KBM-7 (cell line): ENCODE measurements at places on chromosomes 7 and 10.

DNA sequence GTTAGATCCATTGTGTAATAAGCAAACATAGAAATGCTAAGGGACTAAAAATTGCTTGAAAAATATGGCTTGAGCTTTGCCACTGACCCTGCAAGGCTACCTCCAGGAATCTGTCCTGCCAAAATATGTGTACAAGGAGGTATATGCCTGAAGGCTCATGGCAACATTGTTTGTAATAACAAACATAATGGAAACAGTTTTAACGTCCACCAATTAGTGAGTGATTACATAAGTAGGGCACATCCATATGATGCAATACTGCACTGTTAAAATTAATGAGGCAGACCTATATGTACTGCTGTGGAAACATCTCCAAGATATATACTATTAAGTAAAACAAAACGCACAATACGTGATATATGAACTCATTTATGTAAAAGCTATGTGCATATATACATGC lies 13.1 kb upstream of the GOT1 start:
- DNase-seq: no peak

DNA sequence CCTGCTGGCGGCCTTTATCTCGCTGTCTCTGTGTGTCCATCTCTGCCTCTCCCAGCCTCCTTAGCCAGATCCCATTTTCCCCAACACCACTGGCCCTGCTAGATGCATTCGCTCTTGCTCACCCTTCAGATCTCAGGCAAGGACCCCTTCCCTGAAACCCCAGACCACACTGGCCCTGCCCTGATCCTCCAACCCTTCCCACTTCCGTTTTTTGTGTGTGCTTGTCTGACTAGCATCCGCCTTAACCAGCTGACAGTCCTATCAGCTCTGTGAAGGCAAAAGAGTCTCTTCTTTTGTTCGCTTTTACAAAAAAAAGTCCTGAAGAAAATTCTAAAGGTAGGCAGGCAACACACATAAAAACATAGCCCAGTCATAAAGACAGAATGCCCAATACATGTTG lies 28.7 kb downstream of the CHST15 start:
- DNase-seq: peak; percentile 15

GRCh38 chr10:480498-480927 lies 209.0 kb downstream of the DIP2C start:
- no peak for DNase-seq

DNA sequence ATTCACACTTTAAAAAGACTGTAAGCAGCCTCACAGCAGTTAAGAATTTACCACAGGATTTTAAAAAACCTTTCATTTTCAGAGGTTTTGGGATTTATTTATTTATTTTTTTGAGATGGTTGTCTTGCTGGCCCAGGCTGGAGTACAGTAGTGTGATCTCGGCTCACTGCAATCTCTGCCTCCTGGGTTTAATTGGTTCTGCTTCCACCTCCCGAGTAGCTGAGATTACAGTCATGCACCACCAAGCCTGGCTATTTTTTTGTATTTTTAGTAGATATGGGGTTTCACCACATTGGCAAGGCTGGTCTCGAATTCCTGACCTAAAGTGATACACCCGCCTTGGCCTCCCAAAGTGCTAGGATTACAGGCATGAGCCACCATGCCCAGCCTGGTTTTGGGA lies 19.1 kb downstream of the MINDY4 start:
- DNase-seq: no peak

- DNase-seq: no peak
These were observed 41.0 kb downstream of the SNX10 start for GRCh38 chr7:26332698-26333097.

- no peak for DNase-seq
These were observed 312.6 kb upstream of the COBL start for GRCh38 chr7:51629206-51629605.

GRCh38 chr7:128783143-128783861 lies 7.7 kb upstream of the OPN1SW start:
- DNase-seq: peak; percentile 68

- DNase-seq: no peak
These were observed 35.7 kb downstream of the PPP1R9A start for GRCh38 chr7:94943134-94943533.

GRCh38 chr10:58833771-58834561 lies 321.3 kb downstream of the BICC1 start:
- DNase-seq: no peak

DNA sequence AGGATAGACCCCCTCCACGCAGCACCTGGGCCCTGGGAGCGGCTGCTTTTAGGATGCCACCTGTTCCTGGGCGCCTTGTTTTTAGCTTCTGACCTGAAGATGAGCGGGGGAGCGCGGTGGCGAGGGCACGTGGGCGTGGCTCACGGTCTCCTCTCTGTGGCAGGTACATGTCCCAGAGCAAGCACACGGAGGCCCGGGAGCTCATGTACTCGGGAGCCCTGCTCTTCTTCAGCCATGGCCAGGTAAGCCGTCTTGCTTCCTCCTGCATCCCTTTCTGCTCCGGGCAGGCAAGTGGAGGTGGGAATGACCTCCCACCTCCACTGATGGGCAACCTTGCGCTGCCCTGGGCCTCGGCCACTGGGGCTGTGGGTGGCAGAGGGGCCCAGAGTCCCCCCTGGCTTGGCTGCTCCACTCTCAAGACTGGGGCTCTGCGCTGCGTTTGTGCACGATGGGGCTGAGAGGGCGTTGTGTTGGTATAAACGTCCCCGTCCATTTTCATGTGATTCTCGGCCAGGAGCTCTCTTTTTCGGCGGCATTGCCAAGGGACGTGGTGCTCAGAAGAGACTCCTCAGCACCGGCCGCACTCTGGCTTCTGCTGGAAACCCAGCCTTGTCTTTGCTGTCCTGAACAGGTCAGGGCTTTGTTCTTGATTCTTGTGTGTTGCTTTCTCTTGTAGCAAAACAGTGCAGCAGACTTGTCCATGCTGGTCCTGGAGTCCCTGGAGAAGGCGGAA lies 9.7 kb downstream of the GET4 start:
- DNase-seq: no peak

DNA sequence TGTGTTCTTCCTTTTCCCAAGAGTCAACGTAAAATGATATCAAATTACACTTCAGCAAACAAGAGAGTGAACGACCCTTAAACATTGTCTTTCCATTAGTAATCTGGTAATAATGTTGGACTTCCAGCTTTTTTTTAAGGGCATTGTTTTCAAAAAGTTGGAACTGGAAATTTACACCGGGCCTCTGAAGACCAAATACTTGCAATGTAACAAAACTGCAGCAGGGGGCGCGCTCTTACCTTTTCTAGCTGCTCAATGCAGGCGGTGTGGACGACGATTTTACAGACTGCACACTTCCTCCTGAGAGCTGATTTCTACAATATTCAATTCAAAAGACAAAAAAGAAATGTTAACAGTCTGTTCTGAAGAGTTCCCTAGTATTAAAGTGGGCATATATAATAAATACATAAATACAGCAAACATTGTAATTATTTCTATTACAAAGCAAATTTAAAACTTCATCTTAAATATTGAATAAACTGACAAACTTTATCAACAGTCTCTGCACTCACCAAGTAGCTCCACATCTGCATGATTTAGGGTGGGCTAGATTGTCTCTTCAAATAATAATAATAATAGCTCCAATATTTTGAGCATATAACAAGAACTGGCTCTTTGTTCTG lies 190.4 kb downstream of the DGKI start:
- peak; percentile 76 for DNase-seq

DNA sequence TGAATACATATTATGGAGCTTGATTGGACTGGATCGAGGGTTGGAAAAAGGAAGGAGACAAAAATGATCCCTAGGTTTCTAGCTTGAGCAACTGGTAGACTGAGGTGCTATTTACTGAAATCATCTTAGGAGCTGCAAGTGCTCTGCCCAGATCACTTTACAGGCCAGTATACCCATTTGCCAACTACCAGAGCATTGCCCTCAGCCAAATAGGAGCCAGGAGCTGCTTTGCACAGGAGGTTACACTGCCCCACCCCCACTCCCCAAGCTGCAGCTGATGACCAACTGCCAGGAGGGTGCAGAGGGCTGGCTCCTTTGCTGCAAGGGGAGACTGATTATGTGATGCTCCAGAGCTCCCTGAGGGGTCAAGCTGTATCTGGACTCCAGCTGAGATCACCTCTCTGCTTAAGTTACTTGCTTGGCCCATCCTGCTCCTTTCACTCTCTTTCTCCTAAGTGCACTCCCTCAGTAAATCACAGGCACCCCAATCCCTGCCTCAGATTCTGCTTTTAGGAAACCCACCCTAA lies 275.4 kb downstream of the ZEB1 start:
- DNase-seq: no peak

DNA sequence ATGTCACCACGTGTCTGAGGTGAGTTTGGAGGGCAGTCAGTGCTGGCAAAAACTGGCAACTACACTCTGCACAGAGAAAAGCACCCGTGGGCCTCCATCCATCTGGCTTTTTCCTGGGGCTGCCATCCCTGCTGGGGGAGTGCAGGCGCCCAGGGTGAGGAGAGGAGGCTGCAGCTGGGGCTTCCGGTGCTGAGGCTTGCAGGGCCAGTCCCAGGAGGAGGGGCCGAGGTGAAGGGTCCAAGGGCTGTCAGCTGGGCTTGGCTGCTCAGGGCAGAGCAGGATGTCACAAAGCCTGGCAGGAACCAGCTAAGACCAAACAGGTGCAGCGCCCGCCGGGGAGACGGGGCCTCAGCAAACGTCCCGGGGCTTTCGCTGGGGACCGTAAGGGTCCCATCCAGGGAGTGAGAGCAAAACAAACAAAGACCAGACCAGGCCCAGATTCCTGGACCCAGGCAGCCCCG lies 77.2 kb downstream of the CFAP46 start:
- DNase-seq: no peak

GRCh38 chr10:97006364-97006763 lies 174.3 kb downstream of the LCOR start:
- DNase-seq: no peak

- no peak for DNase-seq
These were observed 251.7 kb downstream of the KLF6 start for GRCh38 chr10:3533296-3533695.

GRCh38 chr7:106448992-106449859 lies 164.4 kb upstream of the NAMPT start:
- no peak for DNase-seq

DNA sequence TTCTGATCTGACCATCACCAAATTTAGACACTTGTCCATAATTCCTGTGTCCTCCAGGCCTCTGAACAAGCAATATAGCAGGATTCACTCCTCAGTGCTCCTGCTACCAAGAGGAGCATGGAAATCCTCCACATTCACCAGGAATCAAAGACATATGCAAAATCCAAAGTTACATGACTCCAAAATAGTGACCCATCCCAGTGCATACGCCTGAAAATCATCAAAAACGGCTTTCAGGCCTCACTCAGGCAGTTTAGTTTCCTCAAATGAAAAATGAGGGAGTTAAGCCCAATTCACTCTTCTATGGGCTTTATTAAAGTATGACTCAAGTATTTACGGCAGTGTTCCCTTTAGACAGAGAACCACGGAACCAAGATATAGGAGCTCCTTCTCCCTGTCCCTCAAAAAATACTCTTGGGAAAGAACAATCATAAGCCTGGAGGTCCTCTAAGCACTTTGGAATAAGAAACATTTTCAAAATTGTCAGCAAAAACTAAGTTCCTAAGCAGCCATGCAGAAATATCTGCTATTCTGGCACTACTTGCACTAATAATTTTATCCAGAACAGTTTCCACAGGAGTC lies 240.7 kb downstream of the PARD3 start:
- no peak for DNase-seq

DNA sequence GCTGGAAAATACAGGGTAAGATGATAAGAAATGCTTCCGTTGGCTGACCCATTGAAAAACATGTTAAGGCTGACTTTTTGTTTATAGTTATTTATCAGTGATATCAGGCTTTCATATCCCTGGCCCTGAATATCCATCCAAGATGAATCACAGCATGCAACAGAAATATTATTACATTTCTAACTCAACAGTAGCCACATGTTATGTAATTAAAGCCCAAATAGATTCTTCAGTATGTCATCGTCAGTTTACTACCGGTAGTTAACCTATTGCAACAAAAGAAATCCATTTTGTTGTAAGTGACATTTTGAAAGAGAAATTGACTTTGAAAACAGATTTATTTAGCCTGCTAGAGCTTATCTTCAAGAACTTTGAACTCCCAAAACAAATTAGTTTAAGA lies 354.1 kb upstream of the CELF2 start:
- no peak for DNase-seq

- DNase-seq: no peak
These were observed 56.1 kb downstream of the HIBADH start for GRCh38 chr7:27606270-27607209.

- DNase-seq: no peak
These were observed 13.5 kb upstream of the PCGF5 start for GRCh38 chr10:91206837-91207474.

DNA sequence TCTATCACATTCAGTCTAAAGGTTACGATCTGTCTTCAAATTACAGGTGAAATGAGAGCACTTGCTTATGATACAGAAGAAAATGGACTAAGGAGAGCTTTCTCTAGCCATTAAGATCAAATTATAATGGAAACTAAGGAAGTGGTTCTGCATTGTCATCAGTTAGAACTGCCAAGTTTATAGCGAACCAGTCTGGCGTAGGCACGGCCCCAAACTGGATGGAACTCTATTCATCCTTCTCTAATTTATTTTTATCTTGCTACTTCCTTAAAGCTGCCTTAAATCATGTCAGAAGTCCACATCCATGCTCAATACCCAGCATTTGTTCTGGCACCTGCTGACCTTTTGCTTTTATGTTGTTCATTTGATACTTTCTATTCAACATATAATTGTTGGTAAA lies 63.7 kb upstream of the APBB1IP start:
- DNase-seq: peak; percentile 50

DNA sequence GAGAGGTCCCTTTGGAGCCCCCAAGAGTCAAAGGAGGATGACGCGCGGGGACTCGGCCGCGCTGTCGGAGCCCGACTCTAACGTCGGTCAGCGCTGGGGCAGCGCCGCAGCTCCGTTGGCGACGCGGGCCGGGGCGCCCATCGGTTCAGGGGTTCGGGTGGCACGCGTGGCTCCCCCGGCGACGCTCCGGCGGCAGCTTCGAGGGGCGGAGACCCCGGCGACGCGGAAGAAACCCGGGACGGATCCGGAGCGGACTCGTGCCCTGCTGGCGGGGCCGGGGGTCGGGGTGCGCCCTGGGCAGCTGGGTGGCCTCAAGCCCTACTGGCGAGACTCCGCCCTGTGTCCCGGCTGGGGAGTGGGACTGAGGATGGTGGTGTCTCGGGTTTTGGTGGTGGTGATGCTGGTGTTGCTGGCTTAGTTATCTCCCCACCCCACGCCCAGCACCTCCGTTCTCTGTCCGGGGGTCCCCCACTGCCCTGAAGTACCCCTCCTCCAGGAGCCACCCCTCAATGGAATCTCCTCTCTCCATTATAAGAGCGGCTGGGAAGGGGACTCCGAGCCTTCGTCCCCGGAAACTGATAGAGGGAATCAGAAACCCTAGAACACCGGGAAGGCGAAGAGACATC lies at the start of gene NAT16:
Gene NAT16 (minus strand): TSS at position 164 of the 626 bp plus-strand sequence. CDS start 5,486 bp downstream, outside the sequence.
- no peak for DNase-seq

GRCh38 chr10:59903871-59904270 lies 2.5 kb downstream of the CCDC6 start:
- DNase-seq: no peak
